ENCODE measurements at places on chromosomes 13 and 19.

DNA sequence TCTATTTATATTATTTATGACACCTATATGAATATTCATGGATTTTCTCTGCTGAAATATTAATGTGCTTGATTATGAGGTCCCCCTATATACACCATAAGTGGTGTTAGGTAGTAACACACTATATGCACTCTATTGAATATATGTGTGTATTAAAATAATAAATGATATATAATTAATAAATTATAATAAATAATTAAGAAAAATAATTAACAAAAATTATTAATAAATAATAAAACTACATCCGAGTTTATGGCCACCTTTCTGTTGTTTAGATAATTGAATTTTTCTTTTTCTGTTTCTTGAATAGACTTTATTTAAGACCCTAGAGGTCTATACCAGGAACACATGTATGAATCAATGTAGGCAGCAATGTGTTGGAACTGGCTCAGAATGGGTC is 20.9 kb upstream of the ARHGEF18 start:
- no peak for DNase-seq

DNA sequence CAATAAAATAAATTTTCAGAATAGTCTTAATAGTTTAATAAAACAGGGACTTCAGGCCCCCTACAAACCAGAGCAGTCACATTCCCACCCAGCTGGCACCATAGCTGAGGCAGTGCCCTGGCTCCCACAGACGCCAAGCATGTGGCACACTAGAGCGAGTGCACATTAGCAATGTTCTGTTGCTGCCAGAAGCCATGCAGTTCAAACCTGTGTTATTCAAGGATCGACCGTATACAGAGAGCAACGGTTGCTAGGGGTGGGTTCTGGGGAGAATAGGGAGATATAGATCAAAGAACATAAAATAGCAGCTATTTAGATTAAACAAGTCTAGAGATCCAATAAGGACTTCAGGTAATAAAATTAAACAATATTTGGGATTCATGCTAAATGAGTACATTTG is 419.3 kb upstream of the KLHL1 start:
- DNase-seq: no peak

GRCh38 chr13:77150651-77151050 is 123.7 kb upstream of the FBXL3 start:
- no peak for DNase-seq

DNA sequence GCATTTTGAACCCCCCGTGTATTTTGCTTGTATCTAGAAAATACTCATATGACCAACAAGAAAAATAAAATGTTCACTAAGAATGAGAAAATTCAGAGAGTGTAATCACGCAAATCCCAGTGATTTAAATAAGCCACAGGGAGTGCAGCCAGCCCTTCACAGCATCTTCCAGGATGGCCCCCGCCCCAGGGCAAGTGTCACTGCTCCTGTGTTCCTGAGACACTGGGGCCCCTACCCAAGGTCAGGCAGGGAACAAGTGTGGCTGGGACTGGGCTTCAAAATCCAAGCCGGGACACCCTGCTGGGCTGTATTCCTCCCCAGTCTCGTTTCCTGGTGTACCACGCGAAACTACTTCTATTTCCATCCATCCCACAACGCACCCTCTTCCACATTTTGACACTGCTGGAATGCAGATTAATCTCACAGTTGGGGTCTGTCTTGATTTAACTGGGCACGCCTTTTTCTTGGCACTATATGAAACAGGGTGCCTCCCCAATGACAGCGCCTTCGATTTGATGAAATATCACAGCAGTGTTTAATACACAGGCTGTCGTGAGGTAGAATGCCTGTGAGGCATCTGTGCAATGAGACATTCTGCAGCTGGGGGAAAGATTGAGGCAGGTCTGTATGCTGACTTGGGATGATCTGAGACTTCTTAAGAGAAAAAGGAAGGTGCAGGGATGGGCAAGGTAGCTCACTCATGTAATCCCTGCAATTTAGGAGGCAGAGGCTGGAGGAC is 18.3 kb upstream of the CCNP start:
- DNase-seq: no peak

DNA sequence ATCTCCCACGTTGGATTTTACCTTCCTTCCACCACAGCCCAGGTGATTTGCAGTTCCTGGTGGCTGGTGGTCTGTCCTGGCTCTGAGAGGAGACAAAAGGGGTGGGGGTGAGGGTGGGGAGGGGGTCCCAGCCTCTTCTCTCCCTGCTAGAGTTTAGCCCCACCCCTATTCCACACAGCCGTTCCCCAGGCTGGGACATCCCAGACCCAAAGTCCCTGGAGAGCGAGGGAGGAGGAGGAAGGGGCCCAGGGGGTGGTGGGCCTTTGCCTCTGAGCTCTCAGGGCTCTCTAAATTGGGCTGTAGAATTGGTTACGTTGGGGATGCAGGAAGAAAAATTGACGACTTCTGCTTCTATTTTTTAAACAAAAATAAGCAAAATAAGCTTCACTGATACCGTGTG is 81.9 kb downstream of the SLC6A16 start:
- DNase-seq: no peak

DNA sequence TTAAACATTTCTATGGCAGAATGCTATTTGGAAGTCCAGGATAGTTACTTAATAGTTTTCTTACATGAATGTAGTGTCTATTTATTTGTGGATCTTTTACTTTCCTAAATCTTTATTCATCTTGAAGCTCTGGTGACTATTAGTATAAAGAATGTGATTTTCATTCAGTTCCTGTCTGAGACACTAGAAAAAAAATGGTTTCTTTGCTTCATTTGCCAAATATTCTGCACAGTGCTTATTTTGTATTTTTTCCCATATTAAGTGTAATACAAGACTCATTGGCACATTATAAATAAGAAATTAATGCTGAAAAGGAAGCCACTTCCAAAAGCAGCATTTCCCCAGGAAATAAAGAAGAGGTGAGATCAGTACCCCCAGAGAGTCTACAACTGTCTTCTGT is 109.8 kb downstream of the POSTN start:
- DNase-seq: no peak

GRCh38 chr19:7515645-7516151 is at the start of gene ZNF358:
ZNF358 (plus strand) TSS chr19:7516103; CDS start chr19:7519243, 3,140 bp downstream.
- peak; percentile 44 for DNase-seq

DNA sequence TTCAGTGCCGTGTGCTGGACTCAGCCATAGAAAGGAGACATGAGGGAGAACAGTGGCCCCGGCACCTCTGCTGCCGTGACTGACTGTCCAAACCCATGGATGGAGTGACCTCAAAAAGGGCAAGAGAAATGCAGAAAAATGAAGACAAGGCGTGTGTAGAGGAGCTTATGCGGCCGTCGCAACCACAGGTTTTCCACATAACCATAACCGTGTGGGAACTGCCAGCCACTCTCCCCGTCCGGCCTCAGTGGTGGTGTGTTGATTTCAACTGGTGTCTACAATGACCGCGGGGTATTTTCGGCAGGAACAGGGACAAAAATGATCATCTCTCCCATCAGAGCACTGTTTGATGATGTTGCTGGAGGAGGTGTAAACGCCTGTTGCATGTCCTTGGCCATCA is 42.9 kb upstream of the F7 start:
- DNase-seq: no peak

GRCh38 chr13:51311231-51311630 is 28.3 kb upstream of the SERPINE3 start:
- DNase-seq: no peak

DNA sequence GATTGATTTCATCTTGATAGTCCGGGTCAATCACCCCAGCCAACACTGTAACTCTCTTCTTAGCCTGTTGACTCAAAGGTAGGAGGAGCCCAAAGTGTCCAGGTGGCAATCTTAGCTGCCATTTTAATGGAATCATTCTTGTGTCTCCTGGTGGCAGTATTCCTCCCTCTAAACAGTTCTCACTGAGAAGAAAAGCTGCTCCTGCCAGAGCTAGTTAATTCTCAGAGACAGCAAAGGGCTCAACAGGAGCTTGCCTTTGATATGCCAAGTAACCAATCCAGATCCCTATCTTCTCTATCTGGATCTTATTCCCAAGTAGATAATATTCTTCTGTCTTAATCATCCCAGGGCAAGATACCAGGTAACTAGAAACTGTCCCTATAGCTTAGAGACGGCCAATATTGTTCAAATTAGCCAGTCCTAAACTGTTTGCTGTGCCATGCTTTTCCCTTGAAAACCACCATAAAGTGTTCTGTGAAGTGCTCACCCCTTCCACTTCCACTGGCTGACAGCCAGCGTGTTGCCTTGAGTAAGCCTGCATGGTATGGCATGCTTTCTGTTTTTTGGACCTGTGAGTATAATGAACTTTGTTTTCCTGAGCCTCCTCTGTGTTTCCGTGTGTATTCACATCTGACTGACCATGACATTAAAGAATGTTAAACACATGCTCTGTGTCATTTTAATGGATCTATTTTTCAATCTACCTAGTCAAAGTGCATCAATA is 463.7 kb upstream of the SLITRK5 start:
- no peak for DNase-seq

GRCh38 chr13:23637829-23638228 is 67.6 kb downstream of the TNFRSF19 start:
- no peak for DNase-seq

GRCh38 chr19:17394891-17395415 is 957 bp upstream of the CCDC194 start:
- DNase-seq: peak; percentile 57

DNA sequence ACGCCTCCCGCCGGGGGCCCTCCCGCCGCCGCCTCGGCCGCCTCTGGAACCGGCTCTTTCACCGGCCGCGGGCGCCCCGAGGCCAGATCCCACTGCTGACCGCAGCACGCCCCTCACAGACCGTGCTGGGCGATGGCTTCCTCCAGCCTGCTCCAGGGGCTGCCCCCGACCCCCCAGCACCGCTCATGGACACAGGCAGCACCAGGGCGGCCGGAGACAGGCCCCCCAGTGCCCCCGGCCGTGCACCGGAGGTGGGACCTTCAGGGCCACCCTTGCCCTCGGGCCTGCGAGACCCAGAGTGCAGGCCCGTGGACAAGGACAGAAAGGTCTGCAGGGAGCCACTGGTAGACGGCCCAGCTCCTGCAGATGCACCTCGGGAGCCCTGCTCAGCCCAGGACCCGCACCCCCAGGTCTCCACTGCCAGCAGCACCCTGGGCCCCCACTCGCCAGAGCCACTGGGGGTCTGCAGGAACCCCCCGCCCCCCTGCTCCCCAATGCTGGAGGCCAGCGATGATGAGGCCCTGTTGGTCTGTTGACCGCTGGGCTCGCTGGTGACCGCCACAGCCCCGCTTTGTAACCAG is 13.0 kb downstream of the LRP3 start:
- no peak for DNase-seq

DNA sequence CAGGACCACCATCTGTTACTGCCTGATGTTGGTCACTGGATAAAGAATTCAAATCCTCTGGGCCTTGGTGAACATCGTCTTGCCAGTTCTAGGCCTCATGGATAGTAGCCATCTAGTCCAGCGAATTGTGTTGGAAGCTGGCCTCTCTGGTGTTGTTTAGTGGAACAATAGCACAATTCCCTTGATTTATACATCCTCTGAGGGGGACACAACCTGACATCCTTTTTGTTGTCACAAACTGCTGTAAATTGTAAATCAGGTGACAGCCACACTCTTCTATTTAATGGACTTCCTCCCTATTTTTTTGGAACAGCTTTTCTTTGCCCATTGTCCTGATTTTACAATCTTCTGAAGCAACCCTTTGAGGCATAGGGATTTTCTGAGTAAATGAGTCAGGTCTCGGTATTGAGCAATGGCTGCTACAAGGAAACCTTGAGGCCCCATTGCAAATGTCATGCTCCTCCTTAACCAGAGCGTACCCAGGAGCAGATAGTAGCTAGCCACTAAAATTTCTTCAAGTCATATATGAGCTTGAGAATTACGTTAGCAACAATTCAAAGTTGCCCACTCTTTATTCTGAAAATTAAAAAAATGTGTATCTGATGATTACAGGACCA is 263.3 kb downstream of the COG6 start:
- no peak for DNase-seq

GRCh38 chr13:30072818-30073186 is 222.4 kb upstream of the UBL3 start:
- no peak for DNase-seq

GRCh38 chr13:96091164-96092117 is 1.5 kb downstream of the HS6ST3 start:
- no peak for DNase-seq

DNA sequence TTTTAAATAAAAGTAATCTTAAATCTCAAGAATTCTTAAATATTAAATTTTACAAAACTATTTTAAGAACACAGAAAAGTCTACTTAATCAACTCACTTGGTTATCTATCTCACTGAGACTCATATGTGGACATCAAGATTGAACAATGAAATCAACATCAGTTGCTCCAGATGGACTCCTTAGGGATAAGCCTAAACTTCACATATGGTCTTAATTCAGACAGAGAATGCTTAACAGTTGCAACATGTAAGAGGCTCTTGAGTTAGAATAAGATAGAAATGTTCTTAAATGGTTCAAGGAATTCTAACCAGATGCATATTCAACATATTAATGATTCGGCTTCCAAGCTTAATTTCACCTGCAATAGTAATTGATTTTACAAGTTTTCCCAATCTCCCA is 1730.9 kb downstream of the PCDH9 start:
- DNase-seq: no peak

GRCh38 chr13:20877902-20878301 is 24.6 kb downstream of the XPO4 start:
- no peak for DNase-seq

GRCh38 chr13:37681281-37682032 is 82.9 kb upstream of the POSTN start:
- no peak for DNase-seq

GRCh38 chr13:27172495-27172842 is 858 bp upstream of the USP12 start:
- DNase-seq: no peak

GRCh38 chr19:42601811-42602443 is 7.2 kb upstream of the CEACAM8 start:
- no peak for DNase-seq

GRCh38 chr13:73991884-73992283 is 142.3 kb downstream of the KLF12 start:
- no peak for DNase-seq

DNA sequence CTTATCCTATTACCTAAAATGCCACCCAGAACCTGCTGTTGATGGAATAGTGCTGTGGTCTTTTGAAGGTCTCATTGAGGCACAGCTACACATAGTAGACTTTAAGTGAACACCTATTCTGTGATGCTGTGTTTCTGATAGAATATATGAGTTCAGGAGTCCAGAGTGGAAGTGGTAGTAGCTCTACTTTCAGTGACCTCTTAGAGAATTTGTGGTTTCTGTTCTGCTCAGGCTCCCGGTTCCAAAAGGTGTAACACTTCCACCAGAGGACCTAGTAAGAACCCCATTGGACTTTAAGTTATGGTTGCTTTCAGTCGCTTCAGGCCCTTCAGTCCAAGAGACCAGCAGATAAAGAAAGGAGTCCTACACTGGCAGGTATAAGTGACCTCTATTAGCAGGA is 11.4 kb upstream of the MYCBP2 start:
- DNase-seq: no peak

Measured in stimulated activated CD8-positive, alpha-beta memory T cell treated with anti-CD3 and anti-CD28 coated beads, Interleukin-15, amount 100 ng/mL, for 48 hours (primary cell).